ENCODE measurements at places on chromosomes 7 and 10.

DNA sequence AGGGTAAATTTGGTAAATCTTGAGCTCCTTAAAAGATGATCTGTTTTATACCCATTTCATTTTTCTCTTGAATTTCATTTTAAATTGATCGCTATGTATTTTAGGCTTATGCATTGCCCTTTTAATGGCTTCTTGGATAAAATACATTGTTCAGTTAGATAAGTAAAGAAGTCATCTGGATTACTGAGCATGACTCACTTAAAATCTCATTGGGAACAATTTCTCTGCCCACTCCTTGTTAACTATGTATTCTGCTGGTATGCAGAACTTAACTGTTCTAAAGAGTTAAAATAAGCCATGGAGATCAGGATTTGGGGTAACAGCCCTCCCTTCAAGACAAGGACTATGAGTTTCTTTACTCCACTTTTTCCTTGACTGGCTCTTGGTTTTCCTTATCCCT, 134.2 kb downstream of the SND1 start:
- DNase-seq, result no peak

GRCh38 chr10:70954381-70955176, 66.2 kb upstream of the PCBD1 start:
- DNase-seq, result no peak

- peak; percentile 25 for DNase-seq
These were observed 178.4 kb upstream of the TARP start for GRCh38 chr7:38451840-38452239.

- peak; percentile 9 for DNase-seq
These were observed 39.7 kb downstream of the OAT start for GRCh38 chr10:124378881-124379471.

DNA sequence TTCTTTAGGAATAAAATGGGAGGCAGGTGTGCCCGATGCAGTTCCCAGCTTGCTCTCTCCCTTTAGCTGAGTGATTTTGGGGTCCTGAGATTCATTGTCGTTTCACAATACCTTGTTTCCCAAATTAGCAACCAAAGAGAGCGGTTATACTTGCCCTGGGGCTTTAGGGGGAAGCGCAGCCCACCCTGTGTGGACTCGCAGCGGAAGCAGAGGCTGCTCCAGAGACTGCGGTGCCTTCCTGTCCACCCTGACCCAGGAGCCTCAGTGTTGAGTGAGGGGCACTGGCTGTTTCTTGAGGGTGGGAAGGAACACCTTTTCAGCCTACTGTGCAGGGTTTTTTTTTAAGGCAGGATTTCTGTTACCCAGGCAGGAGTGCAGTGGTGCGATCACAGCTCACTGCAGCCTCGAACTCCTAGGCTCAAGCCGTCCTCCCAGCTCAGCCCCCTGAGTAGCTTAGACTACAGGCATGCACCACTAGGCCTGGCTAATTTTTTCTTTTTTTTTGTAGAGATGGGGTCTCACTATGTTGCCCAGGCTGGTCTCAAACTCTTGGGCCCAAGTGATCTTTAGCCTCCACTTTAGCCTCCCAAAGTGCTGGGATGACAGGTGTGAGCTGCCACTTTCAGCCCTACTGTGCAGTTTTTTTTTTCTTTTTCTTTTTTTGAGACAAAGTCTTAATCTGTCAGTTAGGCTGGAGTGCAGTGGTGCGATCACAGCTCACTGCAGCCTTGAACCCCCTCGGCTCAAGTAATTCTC, 67.0 kb downstream of the DNAJB6 start:
- DNase-seq, result no peak

DNA sequence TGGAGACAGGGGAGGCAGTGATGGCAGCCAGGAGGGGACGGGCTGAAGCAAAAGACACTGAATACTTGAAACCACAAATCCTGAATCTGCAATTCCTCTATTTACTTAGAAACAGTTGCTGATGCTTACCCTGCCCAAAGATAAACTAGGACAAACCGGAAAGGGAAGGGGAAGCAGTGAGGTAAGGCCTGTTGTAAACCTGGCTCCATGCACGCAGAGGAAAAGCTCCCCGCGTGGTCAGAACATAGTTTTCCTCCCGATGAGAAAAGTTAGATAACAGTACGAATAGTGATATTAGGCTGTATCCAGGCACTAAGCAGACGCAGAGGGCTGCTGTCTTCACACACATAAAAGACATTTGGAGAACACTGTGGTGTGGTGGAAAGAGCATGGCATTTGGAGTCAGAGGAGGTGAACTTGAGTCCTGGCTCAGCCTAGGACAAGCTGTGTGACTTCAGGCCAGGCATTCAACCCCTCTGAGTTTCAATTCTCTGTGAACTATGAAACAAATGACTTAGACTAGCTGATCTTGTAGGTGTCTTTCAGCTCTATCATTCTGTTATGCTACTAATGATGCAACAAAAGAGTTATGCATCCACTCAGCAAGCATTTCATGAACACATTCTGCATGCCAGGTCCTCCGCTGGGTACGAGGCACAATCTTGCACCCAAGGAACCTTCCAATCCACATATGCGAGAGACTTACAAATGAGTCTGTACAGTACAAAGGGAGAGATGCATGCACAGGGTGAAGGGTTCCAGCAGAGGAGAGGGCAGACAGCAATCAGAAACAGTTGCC, 80.9 kb downstream of the SORBS1 start:
- DNase-seq, result no peak

- DNase-seq, result no peak
These were observed 251.3 kb downstream of the REEP3 start for GRCh38 chr10:63772491-63772890.

GRCh38 chr10:122910310-122910709, at the start of gene FAM24A:
FAM24A (plus strand) TSS chr10:122910610; CDS start chr10:122911635, 1,025 bp downstream.
- DNase-seq, result no peak
